Amygdala (tissue), 56 donors: ENCODE measurements at places on chromosomes 13 and 19.

- DNase-seq, result no peak
These were observed 144.1 kb downstream of the DPF1 start for GRCh38 chr19:38079926-38080380.

DNA sequence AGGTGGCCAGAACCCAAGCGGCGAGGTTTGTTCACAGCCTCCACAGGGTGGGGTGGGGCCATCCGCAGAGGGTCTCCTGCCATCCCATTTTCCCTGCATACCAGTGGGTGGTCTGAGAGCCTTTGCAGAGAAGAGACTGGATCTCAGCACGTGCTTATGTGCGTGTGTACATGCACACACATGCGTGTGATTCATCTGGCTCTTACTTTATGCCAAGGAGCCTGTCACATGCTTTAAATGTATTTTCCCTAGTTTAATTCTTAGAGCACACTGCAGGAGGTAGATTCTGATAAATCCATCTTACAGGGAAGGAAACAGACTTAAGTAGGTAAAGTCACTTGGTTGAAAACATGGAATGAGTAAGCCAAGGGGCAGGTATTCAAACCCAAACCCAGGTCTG lies 47.1 kb downstream of the CAPN12 start:
- DNase-seq, result no peak

GRCh38 chr19:37980419-37981170 lies 73.6 kb downstream of the SIPA1L3 start:
- DNase-seq, result no peak

GRCh38 chr13:97948041-97948440 lies 5.4 kb upstream of the IPO5 start:
- no peak for DNase-seq

- no peak for DNase-seq
These were observed 637.8 kb upstream of the KLF12 start for GRCh38 chr13:74771964-74772363.

GRCh38 chr13:73421310-73421912 lies 362.6 kb downstream of the KLF5 start:
- no peak for DNase-seq

- no peak for DNase-seq
These were observed 169.7 kb downstream of the KLF5 start for GRCh38 chr13:73228546-73228945.

GRCh38 chr13:100356426-100356825 lies 232.2 kb downstream of the GGACT start:
- no peak for DNase-seq

- DNase-seq, result no peak
These were observed 239.9 kb upstream of the SLC10A2 start for GRCh38 chr13:103306163-103306562.
